Temporal lobe (tissue), 4 donors: ENCODE measurements at places on chromosomes 7 and 10. TPM values are rescaled to one million over a fixed set of nuclear protein-coding genes. Genes with fewer than 3 reads are reported as not detected.

The NUTM2E gene
- total RNA-seq: 2.2 TPM

The C10orf105 gene
- total RNA-seq: 0.25 TPM

The SPDYE3 gene
- not detected for total RNA-seq

The TSPAN33 gene
- 3.9 TPM for total RNA-seq

The NPFFR1 gene
- 1.5 TPM for total RNA-seq

The GPR26 gene
- total RNA-seq: 4.2 TPM

The PPP2R2D gene
- total RNA-seq: 43.0 TPM

The NPSR1 gene
- total RNA-seq: not detected

The GIMAP7 gene
- total RNA-seq: 1.5 TPM

The NME8 gene
- total RNA-seq: not detected

The OIT3 gene
- total RNA-seq: 0.25 TPM

The HIF1AN gene
- 9.6 TPM for total RNA-seq

The CDK5 gene
- total RNA-seq: 30.0 TPM

The MACC1 gene
- 0.25 TPM for total RNA-seq

The SH2B2 gene
- 14.0 TPM for total RNA-seq

The LHFPL3 gene
- 19.9 TPM for total RNA-seq

The FLNC gene
- 4.2 TPM for total RNA-seq

The PRPS1L1 gene
- not detected for total RNA-seq

The RASA4B gene
- 7.1 TPM for total RNA-seq

The CCDC186 gene
- 35.4 TPM for total RNA-seq

The CRTAC1 gene
- 6.6 TPM for total RNA-seq

The LRRC61 gene
- total RNA-seq: 14.0 TPM

The LBX1 gene
- not detected for total RNA-seq

The CPVL gene
- 32.9 TPM for total RNA-seq

The RRP12 gene
- 10.6 TPM for total RNA-seq

The EIF4H gene
- total RNA-seq: 105 TPM

The MBLAC1 gene
- 2.2 TPM for total RNA-seq

The PAX4 gene
- not detected for total RNA-seq

The CALCR gene
- not detected for total RNA-seq

The CNPY1 gene
- total RNA-seq: 0.74 TPM

The PLEKHS1 gene
- not detected for total RNA-seq

The SLC13A1 gene
- total RNA-seq: not detected

The LRRN3 gene
- total RNA-seq: 87.5 TPM

The LFNG gene
- total RNA-seq: 6.6 TPM

The CTNNA3 gene
- 1.5 TPM for total RNA-seq

The MOGAT3 gene
- total RNA-seq: not detected

The SKIDA1 gene
- 6.9 TPM for total RNA-seq

The HTRA1 gene
- 46.7 TPM for total RNA-seq

The STEAP1B gene
- 1.2 TPM for total RNA-seq

The DNAH11 gene
- total RNA-seq: 3.2 TPM

The GARIN1A gene
- 0.74 TPM for total RNA-seq

The OGA gene
- total RNA-seq: 328 TPM

The GCK gene
- total RNA-seq: 3.9 TPM

The EBLN1 gene
- total RNA-seq: not detected

The MYH16 gene
- total RNA-seq: not detected

The SSMEM1 gene
- total RNA-seq: not detected

The BTRC gene
- 34.7 TPM for total RNA-seq

The ZPBP gene
- not detected for total RNA-seq

The LIPA gene
- total RNA-seq: 25.3 TPM

The SPDYE1 gene
- not detected for total RNA-seq

The ANKRD30A gene
- not detected for total RNA-seq

The DMBT1 gene
- under 0.01 TPM for total RNA-seq

The THSD7A gene
- 30.5 TPM for total RNA-seq

The PRRT4 gene
- 3.7 TPM for total RNA-seq

The KLF14 gene
- total RNA-seq: not detected

The CLCN1 gene
- not detected for total RNA-seq

The MMRN2 gene
- total RNA-seq: 5.2 TPM
